ENCODE measurements at places on chromosomes 4 and X.

GRCh38 chrX:64976673-64977040 is 407 bp upstream of the ZC4H2 start:
- DNase-seq = no peak

- no peak for DNase-seq
These were observed 38.1 kb downstream of the SEPTIN11 start for GRCh38 chr4:76987685-76988084.

- no peak for DNase-seq
These were observed 14.2 kb downstream of the CLNK start for GRCh38 chr4:10670321-10670720.

DNA sequence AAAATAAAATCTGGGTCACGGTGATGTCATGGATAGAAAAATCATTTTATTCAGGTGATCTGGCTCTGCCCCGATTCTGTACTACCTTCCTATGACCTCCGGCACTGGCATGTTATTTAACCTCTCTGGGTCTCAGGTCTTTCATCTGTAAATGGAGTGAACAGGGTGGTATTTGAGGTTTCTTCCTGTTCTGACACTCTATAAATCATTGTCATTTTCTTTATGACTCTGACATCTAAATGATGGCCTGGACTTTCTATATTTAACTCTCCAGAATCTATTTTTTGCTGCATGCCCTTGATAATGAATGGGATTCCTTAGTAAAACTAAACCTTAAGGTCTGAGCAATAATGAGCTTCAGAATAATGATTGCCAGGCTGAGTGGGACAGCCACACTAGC is 422.0 kb upstream of the CNKSR2 start:
- DNase-seq = no peak

DNA sequence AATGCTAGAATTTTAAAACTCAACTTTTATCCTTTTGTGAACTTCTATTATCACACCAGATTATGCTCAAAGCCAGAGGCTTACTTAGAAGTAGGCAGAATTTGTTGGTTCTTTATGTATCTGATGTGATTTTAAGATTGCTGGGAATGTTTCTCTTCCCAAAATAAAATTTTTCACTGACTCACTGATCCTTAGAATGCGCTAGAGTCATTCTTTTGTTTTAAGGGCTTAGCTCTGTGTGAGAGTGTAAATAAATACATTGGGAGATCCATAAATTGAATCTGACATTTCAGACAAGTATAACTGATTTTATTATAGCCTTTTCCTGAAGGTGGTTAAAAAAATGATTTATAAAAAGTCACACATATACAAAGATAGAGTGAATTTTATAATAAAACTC is 101.3 kb downstream of the LARP1B start:
- no peak for DNase-seq

DNA sequence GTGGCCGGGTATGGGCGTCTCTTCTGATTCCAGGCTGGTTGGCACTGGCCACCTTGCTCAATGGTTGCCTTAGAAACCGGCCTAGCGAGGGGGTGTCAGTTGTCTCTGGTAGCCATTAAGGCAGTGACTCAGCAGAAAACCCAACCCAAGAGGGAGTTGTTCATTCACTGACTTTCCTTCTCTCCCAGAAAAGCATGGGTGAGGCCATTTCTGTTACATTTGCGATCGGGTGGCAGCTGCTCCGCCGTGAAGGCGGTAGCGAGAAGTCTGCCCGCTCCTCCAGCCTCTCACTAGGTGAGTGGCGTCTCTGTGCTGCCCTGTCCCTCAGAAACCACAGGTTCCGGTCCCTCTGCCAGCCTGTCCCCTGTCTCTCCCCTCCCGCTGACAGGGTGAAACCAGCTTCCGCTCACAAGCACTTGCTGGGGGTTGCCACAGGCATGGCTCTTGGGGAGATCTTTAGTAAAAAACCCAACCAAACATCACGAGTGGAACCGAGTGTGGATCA is 17.4 kb downstream of the IRAK1 start:
- no peak for DNase-seq

DNA sequence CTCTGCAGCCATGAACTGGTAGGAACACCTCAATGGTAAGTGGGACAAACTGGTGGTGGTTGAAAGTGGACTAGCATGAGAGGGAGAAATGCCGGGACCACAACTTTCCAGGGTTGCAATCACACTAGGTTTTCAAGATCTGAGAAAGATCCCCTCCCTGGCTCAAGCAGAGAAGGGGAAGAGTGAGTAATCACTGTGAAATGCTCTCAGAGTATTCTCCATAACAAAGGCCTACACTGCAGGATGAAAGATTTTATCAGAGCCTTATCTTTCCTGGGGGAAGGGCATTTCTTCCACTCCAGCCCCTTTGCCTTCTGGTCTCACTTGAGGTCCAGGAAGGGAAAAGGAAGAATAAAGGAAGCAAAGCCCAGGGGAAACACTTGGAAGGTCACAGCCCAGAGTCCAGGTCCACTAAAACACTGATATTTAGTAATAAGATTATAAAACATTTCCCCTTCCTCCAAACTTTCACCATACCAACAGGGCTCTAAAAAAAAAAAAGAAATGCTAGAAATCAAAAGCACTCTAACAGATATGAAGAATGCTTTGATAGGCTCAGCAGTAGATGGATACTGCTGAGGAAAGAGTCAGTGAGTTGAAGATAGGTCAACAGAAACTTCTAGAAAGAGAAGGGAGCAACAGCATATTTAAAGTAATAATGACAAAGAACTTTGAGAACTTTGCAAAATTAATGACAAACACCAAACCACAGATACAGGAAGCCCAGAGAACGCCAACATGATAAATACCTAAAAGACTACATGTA is 95.9 kb downstream of the WDFY3 start:
- DNase-seq = peak; percentile 91

DNA sequence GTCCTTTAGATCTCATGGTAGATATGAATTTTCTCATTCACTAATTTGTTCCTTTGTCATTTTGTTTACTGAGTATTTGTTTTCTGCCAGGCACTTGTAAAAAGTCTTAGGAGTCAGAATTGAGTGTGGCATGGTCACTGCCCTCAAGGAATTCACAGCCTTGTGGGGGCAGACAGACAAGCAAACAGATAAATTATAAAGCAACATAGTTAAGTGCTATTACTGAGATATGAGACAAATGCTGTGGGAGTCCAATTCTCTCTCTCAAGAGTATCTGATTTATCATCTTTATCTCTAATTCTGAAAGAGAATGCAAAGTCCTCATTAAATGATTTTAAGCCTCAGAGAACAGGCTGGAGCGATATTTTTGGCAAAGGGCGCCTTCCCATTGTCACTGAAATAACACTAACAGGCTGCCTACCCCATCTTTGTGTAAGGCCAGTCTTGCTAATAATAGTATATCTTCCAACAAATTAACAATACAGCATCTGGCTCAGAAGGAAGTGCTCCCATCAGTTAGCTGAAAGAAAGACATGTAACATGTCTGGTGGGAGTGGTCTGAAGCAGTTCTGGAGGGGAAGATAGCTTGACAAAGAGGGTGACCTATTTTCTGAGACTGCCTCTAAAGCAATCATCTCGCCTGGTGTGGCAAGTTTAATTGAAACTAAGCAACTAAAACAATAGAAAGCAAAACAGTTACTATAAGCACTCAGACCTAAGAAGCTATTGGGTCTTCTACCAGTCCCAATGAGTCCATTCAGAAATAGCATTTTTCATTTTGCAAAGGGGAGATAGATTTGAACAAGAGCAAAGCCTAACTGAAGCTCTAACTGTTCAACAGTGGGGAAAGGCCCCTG is 61.5 kb upstream of the AMOT start:
- no peak for DNase-seq

GRCh38 chr4:48645225-48645794 is 134.8 kb downstream of the FRYL start:
- no peak for DNase-seq

- DNase-seq = no peak
These were observed 234.3 kb downstream of the ZNF674 start for GRCh38 chrX:46310815-46311497.
